ENCODE measurements at places on chromosomes 16 and 17. TPM values are rescaled to one million over a fixed set of nuclear protein-coding genes. Genes with fewer than 3 reads are reported as not detected.

The CACNA1H gene
- not detected for total RNA-seq

DNA sequence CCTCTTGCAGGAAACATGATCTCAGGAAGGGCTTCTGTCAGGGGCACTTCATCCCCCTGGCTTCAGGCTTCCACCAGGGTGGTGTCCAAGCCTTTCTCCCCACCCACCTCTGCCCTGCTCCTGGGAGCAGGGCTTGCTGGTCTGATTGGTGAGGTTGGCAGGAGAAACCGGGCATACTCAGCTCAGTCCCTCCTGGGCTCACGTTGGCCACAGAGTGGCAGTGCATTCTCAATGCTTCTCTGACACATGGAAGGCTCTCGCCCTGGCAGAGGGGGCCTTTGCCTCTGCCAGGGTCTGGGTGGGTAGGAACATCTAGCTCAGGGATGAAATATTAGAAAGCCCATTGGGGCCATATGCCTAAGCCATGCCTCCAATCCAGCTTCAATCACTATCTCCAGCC lies 142.8 kb downstream of the AXIN2 start:
- DNase-seq: no peak

DNA sequence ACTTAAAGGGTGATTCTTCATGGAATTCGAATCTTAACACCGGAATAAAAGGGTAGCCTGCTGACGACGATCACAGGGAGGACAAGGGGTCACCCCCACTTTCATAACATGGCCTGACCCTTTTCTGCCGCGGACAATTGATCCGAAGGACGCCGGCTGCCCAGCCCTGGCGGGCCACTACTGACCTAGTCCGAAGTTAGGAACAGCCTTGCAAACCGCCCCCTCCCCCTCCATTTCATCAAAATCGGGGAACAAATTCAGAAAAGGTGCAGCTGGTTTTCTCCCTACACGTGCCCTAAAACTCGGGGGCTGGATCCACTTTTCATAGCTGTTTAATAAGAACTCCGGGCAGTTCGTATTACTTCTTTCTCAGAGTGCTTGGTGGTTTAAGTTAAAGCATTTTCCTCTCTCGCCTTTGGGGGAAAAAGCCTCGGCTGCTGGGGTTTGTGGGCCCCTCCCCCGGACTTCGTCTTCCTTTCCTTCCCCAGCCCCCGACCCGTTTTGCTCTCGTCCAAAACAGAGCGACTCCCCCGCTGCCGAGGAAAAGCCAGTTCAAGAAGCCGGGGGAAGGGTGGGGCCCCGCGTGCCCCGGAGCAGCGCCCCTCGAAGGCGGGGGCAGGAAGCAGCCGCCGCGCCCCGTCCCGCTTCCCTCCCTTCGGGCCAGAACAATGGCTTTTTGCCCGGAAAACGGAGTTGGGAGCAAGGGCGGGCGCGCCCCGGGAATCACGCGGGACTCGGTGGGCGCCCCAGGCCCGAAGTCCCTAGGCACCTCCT lies 641 bp upstream of the CBX2 start:
- peak; percentile 30 for DNase-seq

The HBQ1 gene
- total RNA-seq: 0.69 TPM

- DNase-seq: no peak
These were observed 211.9 kb downstream of the NTN1 start for GRCh38 chr17:9233271-9233599.

DNA sequence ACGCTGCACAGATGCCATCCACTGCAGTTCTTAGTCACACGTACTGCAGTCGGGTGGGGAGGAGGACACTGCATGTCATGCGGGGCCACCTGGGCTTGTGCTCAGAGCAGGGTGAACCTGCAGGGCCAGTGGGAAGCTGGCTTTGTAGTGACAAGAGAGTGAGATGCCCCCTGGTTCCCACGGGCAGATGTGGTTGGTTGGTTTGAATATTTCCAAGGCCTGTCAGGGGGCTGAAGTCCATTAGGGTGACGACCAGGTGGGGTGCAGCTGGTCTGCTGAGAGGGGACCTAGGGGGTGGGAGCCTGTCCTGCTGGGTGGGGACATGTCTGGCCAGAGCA lies 14.3 kb downstream of the ZNF213 start:
- no peak for DNase-seq

DNA sequence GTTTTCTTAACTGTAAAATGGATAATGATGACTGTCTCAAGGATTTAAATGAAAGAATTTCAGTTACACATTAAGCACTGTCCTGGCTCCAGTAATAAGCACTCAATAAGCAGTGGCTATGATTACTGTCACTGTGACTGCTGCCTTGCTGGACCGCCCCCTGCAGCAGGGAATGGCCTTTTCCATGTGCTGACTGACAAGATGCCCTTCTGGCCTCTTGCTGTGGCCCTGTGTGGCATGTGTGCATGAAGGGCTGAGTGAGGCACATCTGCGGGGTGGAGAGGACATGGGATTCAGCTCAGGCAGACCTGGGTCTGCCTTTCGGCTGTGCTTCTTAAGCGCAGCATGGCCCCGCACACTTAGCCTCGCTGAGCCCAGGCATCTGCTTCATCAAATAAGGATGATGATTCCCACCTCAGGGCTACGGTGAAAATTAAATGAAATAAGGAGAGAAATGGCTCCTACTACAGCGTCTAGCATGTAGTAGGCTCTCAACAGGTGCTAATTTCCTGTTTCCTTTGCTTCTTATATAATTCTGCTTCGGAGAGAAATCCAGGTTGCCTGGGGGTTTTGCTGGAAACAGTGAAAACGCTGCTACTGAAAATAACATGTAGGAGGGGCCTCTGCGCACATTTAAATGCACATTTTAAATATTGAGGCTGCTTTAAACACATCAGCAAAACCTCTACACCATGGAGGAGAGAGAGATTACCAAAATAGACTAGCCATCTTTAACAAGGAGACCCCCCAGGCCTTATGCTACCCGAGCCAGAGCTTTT lies 183.9 kb downstream of the PARN start:
- DNase-seq: no peak

The ZG16B gene
- 2.7 TPM for total RNA-seq

The CCL16 gene
- total RNA-seq: not detected

DNA sequence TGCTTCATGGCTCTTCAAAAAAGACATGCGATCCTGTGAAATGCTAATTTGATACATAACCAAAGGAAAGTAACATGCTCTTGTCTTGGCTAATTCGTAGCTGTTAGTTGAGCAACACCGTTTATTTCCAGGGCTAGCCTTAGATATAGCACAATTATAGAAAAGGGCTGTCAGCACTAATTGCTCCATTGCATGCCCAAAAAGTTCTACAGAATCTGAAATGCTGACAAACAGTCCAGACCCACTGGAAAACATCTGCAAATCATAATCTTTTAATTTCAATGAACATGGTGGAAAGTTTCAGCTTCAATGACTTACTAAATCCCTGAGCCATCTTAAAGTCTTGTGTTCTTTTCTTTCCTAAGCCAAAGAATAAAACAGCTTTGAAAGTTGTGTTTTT lies 42.9 kb upstream of the NUDT7 start:
- no peak for DNase-seq

All from mammary epithelial cell (primary cell).